ENCODE measurements at places on chromosomes 6 and 20.

GRCh38 chr20:31515775-31516107 is 1.5 kb downstream of the HM13 start:
- peak; percentile 59 for DNase-seq

- DNase-seq: no peak
Observed at GRCh38 chr6:946546-946945, 253.6 kb upstream of the EXOC2 start.

DNA sequence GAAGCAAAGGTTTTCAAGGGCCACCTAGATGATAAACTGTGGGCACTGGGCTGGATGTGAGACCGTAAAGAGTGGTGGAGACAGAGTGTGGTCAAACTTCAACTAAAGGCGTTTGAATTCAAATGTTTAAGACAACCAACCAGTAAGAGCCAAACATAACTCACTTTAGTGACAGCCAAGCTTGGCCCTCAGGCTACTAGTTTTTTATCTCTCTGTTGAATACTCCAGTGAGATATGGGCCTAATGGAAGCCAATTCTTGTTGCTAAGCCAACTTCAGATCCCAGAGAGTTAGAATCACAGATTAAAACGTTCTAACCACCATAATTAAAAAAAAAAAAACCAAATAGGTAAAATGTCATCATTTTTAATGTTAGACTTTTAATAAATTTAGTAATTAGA is 57.3 kb downstream of the TRMT6 start:
- no peak for DNase-seq

DNA sequence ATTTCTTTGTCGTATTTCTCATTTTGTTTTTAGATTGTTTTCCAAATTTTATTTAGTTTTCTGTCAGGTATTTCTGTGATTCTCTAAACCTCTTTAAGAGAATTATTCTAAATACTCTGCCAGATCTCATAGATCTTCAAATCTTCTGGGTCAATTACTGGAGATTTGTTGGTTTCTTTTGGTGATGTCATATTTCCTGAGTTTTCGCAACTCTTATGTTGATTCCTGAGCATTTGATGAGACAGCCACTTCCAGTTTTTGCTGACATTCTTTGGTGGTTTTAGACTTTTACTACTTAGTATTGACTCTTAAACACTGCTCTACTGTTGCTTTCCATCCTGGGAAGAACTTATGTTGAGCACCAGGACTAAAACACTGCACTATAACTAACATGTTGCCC is 21.9 kb downstream of the ADGB start:
- no peak for DNase-seq

DNA sequence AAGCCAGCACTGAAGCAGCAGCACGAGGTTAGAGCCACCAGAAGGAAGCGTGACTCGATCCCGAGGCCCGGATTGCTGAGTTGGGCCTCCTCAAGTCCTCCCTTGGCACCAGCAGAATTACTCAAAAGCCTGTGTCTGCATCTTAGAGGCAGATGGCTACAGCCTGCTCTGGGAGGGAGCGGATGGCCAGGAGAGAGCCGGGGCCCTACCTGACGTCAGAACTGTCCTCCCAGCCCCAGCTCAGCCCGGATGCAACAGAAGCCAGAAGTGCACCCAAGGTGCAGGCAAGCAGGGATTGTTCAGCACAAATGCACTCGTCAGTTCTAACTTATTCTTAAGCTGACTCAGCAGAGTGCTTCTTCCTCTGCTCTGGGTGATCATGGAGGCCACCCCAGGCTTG is 155.5 kb upstream of the RPS6KA2 start:
- DNase-seq: no peak

DNA sequence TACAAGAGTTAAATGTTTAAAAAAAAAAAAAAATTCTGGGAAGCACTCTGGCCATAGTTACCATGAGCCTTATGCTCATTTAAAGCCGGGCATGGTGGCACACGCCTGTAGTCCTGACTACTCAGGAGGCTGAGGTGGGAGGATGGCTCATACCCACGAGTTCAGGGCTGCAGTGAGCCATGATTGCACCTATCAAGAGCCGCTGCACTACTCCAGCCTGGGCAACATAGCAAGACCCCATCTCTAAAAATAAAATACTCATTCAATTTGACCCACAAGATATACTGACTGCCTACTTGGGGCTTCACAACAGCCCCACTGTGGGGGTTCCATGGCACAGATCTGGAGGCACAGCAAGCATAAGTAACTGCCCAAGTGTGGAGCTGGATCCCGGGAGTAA is 112.0 kb upstream of the NFATC2 start:
- no peak for DNase-seq

GRCh38 chr6:66396145-66396544 is 689.1 kb upstream of the EYS start:
- DNase-seq: no peak

GRCh38 chr6:166600931-166601330 is 14.5 kb upstream of the RAMACL start:
- DNase-seq: no peak

- peak; percentile 33 for DNase-seq
Observed at GRCh38 chr20:53692465-53693067, 98.9 kb upstream of the ZNF217 start.
